ENCODE measurements at places on chromosomes 5 and 9.

- DNase-seq, result no peak
Measured at GRCh38 chr5:81286059-81286617, 15.2 kb upstream of the ZCCHC9 start.

DNA sequence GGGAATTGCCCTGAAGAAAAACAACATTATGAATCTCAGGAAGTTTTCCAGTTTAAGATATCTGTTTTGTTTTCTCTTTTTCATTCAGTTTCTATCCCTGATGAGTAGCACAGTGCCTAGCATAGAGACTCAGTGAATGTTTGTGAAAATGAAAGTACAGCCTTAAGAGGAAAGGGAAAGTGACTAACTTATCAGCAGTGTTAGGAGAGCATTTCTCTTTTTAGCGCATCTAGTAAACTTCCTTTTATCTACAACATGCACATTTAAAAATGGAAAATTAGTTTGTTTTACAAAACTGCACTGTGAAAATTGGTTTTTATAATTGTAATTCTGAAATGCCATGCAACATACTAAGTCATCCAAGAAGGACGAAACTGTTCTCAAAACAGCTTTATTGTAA is 110.8 kb downstream of the SMARCA2 start:
- peak; percentile 12 for DNase-seq

DNA sequence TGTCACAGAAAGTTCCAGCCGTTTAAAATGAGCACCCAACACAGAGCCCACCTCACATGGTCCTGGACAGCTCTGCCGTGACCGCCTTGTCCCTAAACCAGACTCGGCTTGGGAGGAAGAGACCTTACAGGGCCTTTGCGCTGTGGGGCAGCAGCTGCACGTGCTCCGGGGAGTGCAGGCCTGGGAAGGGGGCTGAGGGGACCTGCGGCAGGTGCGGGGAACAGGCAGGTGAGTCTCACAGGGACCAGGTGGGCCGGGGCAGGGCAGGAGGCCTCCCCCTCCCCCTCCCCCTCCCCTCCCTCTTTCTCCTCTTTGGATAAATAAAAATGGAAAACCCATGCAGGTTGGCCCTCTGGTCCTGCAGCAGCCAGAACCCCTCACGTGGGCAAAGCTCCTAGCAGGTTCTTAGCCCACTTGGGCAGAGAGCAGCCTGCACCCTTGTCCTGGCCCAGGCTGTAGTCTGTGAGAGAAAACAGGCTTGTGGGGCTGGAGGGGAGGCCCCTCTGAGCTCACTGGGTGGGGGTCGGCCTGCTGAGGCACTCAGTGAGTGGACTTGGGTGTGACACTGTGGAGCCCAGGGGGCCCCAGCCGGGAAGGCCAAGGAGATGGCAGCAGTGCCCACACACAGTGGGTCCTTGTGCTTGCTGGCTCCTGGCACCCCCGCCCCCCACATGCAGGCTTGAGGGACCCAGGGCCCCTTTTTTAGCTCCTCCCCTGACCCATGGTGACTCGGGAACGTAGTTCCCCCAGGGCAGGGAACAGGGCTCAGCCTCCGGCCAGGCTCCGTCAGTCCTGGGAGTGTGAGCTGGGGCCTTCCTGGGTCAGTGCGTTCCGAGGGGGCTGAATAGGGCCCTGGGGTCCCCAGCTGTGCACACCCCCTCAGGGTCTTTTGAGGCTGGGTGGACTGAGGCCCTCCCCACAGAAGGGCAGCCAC is 40.0 kb upstream of the CACNA1B start:
- no peak for DNase-seq

GRCh38 chr9:30796764-30797163 is 1587.7 kb upstream of the ACO1 start:
- no peak for DNase-seq

GRCh38 chr9:134059661-134060395 is 8.0 kb downstream of the BRD3 start:
- DNase-seq, result peak; percentile 12

DNA sequence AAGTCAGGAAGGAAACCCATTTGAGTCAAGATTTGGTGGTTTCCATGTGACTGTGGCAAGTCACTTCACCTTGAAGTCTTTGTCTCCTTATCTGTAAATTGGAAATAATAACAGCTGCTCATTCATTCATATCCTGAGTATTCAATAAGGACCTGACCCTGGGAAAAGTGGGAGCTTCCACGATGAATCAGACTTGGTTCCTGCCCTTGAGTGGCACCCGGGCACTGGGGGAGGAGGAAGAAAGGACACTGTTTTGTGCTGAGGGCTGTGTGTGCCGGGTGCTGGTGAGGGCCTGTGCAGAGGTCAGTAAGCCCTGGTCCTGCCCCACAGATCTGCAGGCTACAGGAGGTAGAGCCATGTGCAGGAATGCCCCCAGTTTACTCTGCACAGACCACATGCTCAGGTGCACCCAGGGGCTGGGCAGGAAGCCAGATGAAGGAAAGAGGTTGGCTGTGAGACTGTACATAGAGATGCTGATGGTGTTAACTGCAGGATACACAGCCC is 6.8 kb downstream of the NDST1 start:
- DNase-seq, result peak; percentile 83

DNA sequence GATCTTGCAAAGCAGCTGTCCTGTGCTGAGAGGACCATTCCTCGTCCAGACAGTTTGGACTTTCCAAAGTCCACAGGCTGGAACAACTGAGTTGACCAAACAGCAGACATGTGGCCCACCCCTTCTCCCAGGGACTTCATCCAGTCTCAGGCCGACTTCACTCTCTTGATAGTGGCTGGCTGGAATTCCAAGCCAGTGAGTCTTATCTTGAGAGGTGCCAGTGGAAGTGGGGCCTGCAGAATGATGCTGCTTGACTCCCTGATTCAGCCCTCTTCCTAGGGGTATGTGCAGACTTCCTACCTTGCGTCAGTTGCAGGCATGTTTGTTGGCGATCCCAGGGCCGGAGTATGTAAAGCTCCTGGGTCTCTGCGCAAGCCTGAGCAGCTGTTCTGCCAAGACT is 131.4 kb upstream of the TSLP start:
- DNase-seq, result peak; percentile 7

All from ELR (cell line).